ENCODE measurements at places on chromosomes 3 and 15. TPM values are rescaled to one million over a fixed set of nuclear protein-coding genes. Genes with fewer than 3 reads are reported as not detected.

DNA sequence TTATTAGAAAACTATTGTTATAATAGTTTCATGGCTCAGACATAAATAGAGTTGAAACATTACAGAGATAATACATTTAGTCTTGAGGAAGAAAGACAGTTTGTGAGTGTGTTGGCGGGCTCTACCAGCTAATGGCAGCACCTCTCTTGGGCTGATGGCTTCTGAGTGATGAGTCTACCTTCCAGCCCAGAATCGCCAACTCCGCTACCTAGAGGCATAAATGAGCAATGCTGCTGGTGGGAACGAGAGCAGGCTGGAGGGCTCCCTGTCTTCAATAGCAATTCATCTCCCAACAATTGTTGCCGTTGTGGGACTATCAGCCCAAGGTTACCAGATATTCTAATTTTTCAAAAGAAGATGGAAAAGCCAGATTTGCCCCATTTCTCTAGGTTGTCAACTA, 388.7 kb downstream of the FOXP1 start:
- peaks cover 14% of the 10 kb centered on the region for H3K4me1 ChIP-seq
- no peaks in the 10 kb centered on the region for H3K27me3 ChIP-seq
- H3K4me3 ChIP-seq: no peak overlapping the region
- no peaks in the 10 kb centered on the region for H3K36me3 ChIP-seq
- no peak overlapping the region for H3K27ac ChIP-seq

- H3K4me3 ChIP-seq: no peak overlapping the region
- DNase-seq: no peak
- H3K27ac ChIP-seq: no peak overlapping the region
- H3K36me3 ChIP-seq: no peaks in the 10 kb centered on the region
Measured at GRCh38 chr15:54088837-54089236, 110.6 kb downstream of the UNC13C start.

DNA sequence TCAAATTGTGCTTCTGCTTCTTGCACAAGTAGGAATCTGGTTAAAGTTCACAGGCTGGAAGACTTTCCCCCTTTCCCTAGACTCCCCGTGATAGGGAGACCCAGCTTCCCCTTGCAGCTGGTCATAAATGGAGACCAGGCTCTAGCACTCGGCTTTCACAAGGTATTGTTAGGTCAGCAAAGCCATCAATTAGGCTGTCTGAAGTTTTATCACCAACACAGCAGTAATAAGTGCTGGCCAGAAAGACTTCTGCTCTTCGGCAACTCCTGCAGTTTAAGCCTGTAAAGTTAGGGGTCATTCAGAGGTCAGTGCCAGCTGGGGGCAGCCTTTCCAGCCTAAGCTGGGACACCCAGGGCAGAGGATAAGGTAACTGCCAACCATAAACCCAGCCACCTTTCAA, 203.4 kb downstream of the MEIS2 start:
- no peak overlapping the region for H3K4me3 ChIP-seq
- H3K27me3 ChIP-seq: no peaks in the 10 kb centered on the region
- no peaks in the 10 kb centered on the region for H3K4me1 ChIP-seq
- H3K27ac ChIP-seq: no peak overlapping the region

DNA sequence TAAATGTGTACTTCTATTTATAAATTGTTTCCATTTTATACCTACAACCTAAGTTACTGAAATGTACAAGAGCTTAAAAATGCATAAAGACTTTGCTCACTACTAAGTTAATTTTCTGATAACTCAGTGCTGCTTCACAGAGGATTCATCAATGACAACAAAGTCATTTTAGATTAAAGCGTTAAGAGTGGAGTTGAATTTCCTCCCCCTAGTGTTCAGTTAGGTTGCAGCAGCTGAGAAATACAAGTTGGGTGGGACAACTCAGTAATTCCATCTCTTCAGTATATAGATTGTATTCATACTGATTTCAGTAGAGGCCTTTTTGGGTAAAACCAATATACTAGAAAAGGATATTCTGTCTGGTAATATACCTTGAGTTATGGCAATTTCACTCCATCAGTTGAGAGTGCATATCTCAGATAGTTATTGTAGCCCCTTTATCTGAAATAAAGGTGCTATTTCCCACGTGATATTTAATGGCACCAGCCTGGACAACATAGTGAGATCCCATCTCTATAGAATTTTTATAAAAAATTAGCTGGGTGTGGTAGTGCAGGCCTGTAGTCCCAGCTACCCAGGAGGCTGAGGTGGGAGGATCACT, 6.9 kb upstream of the RPL35A start:
- DNase-seq: no peak
- no peaks in the 10 kb centered on the region for H3K27me3 ChIP-seq

DNA sequence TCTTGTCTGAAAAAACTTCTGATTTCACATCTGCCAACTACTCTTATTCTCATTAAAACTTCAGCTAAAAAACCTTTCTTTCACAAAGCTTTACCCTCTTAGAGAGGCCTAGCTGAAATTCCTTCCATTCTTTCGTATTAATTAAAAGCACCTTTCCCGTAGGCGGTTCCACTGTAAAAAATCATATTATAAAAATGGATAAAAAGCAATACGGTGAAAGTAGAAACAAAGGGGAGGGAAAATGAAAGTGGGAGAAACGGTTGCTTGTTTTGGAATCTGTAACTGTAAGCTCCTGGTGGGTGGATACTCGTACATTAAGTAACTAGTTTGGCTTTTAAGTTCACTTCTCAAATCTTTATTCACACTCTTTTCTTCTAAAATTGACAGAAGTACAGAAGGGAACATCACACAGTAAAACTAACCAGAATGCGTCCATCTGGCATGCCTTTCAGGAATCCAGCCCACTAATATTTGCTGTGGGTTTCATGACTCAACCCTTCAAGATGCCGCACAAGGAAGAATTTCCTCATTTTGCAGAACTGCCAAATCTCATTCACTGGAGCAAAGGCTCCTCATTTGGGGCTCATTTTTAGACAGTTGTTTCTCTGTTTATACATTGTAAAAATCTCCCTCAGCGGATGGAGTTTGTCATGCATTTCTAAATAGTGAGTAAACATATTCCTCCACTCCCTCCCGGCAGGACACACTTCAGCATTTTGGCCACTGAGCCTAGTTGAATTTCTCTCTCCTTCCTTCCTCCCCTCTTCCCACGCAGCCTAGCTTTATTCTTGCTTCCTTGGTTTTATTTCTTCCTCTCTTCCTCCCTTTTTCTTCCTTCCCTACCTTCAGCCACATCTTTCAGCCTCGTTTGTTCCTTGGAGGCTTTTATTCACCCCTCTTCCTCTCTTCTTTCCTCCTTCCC, 419.5 kb upstream of the NAALADL2 start:
- H3K4me1 ChIP-seq: peaks cover 33% of the 10 kb centered on the region
- peak overlapping the region; percentile 74 for H3K4me3 ChIP-seq
- H3K27me3 ChIP-seq: no peaks in the 10 kb centered on the region
- H3K27ac ChIP-seq: peak overlapping the region; percentile 79

GRCh38 chr15:71716990-71717389, 93.4 kb upstream of the NR2E3 start:
- H3K4me3 ChIP-seq: no peak overlapping the region
- H3K4me1 ChIP-seq: peaks cover 8% of the 10 kb centered on the region
- DNase-seq: no peak
- H3K27ac ChIP-seq: peak overlapping the region; percentile 4
- no peaks in the 10 kb centered on the region for H3K36me3 ChIP-seq

- no peaks in the 10 kb centered on the region for H3K27me3 ChIP-seq
- no peak overlapping the region for H3K27ac ChIP-seq
- no peak for DNase-seq
- H3K36me3 ChIP-seq: no peaks in the 10 kb centered on the region
Measured at GRCh38 chr3:181886676-181887075, 175.0 kb downstream of the SOX2 start.

DNA sequence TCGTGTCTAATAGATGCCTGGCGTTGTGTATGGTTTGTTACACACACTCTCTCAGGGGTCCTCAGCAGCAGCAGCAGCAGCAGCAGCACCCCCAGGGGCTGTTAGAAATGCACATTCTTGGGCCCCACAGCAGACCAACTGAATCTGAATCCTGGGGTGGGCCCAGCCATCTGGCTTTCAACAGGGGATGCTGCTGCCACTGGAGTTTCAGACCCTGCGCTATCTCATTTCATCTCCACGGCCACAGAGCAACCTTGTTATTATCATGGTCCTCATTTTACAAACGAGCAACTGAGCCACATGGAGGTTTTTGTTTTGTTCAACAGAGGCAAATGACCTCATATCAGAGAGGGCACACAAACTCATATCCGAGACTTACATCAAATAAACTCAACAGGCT, 47.7 kb downstream of the MGLL start:
- H3K4me1 ChIP-seq: peaks cover 18% of the 10 kb centered on the region
- 0 out of 2 replicates have a peak, but pooled peaks cover 5% of the 10 kb centered on the region for H3K36me3 ChIP-seq
- no peak overlapping the region for H3K27ac ChIP-seq
- H3K27me3 ChIP-seq: no peaks in the 10 kb centered on the region
- H3K4me3 ChIP-seq: no peak overlapping the region

GRCh38 chr3:173742491-173742890, 344.9 kb downstream of the NLGN1 start:
- H3K4me3 ChIP-seq: peak overlapping the region; percentile 8
- no peaks in the 10 kb centered on the region for H3K4me1 ChIP-seq
- H3K27me3 ChIP-seq: no peaks in the 10 kb centered on the region
- no peak overlapping the region for H3K27ac ChIP-seq

- no peaks in the 10 kb centered on the region for H3K27me3 ChIP-seq
- no peak for DNase-seq
- H3K36me3 ChIP-seq: no peaks in the 10 kb centered on the region
- H3K27ac ChIP-seq: no peak overlapping the region
- no peak overlapping the region for H3K4me3 ChIP-seq
- H3K4me1 ChIP-seq: no peaks in the 10 kb centered on the region
Measured at GRCh38 chr3:35440826-35441225, 198.5 kb upstream of the ARPP21 start.

GRCh38 chr15:82548700-82549099, 8.4 kb upstream of the RPS17 start:
- no peaks in the 10 kb centered on the region for H3K36me3 ChIP-seq
- no peak for DNase-seq
- peaks cover 21% of the 10 kb centered on the region for H3K27me3 ChIP-seq
- no peaks in the 10 kb centered on the region for H3K4me1 ChIP-seq
- H3K4me3 ChIP-seq: no peak overlapping the region
- no peak overlapping the region for H3K27ac ChIP-seq

DNA sequence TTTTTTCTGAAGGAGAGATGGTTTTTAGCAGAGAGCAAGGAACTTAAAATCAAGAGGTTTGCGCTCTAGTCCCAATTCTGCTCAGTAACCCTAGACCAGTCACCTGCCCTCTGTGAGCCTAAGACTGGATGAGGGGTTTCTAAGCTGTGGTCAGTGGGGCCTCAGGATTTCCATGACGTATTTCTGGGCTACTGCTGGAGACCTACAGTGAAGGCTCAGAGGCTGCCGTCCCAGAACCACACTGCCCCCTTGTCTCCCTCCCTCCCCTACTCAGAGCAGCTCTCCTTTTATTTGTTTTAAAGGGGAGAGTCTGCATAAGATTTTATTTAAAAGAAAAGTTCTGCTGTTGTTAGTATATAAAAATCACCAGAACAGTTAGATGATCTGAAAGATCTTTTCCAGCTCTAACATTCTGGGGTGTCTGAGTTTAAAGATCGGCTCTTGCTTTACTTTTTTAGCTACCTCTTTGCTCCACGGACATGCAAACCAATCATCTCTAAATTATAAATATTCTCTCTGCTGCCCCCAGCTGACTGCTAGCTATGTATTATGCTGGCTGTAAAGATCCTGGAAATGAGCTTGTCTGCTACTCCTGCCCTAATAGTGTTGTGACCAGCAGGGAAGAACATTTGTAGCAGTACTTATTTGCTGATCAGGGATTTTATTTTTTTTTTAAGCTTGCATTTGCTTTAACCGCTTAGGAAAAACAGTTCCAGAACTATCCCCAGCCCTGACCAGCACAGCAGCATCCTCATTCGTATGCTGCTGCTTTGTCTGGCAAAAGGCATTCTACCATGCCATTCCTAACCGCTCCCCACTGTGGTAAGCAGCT, 28.6 kb upstream of the NDUFB4 start:
- H3K27ac ChIP-seq: no peak overlapping the region
- no peaks in the 10 kb centered on the region for H3K36me3 ChIP-seq
- no peaks in the 10 kb centered on the region for H3K27me3 ChIP-seq
- no peaks in the 10 kb centered on the region for H3K4me1 ChIP-seq

DNA sequence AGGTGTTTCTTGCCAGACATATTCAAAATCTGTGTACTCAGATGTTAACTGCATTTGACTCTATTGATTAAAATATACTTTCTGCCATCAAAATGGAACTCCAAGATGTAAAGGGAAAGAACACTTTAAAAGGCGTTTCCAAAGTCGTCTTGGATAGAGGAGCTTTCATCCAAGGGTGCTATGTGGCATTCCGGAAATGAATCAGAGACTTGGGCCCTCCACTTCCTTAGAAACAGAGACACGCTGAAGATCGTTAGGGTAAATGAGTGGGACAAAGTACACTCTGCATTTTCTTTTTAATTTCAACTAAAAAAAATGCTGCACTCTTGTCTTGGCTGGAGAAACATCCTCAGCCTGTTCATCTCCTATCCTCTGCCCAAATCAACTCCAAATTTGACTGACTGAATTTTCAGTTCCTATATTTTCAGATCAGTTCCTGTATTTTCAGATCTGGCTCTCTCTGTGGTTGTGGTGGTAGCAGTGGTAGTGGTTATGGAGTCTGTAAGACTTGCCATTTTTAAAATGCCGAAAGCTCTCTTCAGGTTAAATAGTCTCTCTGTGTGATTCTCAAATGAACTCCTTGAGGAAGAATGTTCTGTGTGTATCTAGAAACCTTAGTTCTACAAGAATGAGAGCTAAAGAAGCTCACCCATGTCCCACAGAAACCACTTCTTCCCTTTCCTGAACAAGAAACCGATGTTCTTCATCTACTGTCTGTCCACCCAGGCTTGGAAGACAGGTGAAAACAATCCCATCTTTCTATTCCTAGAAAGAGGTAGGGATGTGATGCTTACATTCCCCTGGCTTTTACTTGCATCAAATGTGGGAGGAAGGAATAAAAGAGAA, 156.8 kb upstream of the ICE2 start:
- H3K27me3 ChIP-seq: no peaks in the 10 kb centered on the region
- no peak overlapping the region for H3K27ac ChIP-seq
- no peak overlapping the region for H3K4me3 ChIP-seq
- no peaks in the 10 kb centered on the region for H3K4me1 ChIP-seq
- H3K36me3 ChIP-seq: no peaks in the 10 kb centered on the region

DNA sequence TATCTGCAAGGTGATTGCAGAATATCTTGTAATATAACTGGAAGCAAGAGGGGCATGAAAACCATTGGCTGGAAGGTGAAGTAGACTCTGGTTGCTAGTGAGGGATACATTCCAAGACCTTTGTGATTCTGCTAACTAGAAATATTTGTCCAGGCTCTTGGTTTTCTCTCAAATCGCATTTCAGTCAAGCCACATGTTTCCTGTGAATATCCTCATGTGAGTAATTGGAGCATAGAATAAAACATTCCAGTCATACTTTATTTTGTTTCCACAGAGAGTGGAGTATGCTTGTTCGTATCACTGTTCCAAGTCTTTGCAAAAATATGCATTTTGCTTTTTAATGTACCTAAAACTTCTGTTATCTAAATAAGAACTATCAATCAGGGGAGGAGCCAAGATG, 850.0 kb downstream of the EPHA3 start:
- H3K36me3 ChIP-seq: no peaks in the 10 kb centered on the region
- no peak for DNase-seq
- H3K27me3 ChIP-seq: no peaks in the 10 kb centered on the region
- no peaks in the 10 kb centered on the region for H3K4me1 ChIP-seq
- no peak overlapping the region for H3K27ac ChIP-seq
- no peak overlapping the region for H3K4me3 ChIP-seq

Gene C2CD4A
- total RNA-seq: 0.09 TPM

Gene IGSF10
- total RNA-seq: 0.55 TPM

Gene DAPK2
- 11.0 TPM for total RNA-seq

Gene SPINK8
- not detected for total RNA-seq

Gene KNG1
- total RNA-seq: not detected

Gene MST1R
- total RNA-seq: 98.3 TPM

Gene SAXO2
- 2.7 TPM for total RNA-seq

Gene TXNRD3
- 22.5 TPM for total RNA-seq

Gene SLC35A5
- 24.2 TPM for total RNA-seq

Gene CAND2
- total RNA-seq: 0.30 TPM
